ENCODE measurements at places on chromosomes 1 and 21.

DNA sequence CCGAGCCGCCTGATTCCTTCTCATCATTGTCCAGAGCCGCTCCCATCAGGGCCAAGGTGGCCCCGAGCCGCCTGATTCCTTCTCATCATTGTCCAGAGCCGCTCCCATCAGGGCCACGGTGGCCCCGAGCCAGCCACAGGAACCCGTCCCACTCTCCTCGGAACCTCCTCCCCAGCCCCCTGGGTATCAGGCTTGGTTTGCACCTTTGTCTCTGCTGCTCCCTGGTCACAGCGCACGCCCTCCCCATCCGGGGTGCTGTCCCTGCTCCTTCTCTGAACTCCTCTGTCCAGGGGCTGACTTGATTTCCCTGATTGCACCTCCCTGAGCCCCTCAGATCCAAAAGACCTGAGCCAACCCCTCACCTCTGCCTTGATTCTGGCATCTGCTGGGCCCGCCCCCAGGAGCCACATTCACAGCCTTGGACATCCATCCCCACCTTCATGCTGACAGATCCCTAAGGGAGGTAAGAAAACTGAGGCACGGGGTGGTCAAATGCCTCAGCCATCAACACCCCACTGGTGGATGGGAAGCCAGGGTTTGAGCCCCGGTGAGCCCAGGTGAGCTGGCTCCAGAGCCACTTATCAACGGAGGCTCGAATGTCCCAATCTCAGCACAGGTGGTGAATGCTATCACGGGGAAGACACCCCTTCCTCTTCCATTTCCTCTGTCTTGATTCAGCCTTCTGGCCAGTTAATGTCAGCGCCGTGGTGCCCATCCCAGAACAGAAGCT is 25.6 kb upstream of the COL18A1 start:
- no peak overlapping the region for H3K4me3 ChIP-seq
- no peaks in the 10 kb centered on the region for H3K36me3 ChIP-seq
- no peaks in the 10 kb centered on the region for H3K4me1 ChIP-seq
- H3K27ac ChIP-seq = no peak overlapping the region
- H3K27me3 ChIP-seq = no peaks in the 10 kb centered on the region

DNA sequence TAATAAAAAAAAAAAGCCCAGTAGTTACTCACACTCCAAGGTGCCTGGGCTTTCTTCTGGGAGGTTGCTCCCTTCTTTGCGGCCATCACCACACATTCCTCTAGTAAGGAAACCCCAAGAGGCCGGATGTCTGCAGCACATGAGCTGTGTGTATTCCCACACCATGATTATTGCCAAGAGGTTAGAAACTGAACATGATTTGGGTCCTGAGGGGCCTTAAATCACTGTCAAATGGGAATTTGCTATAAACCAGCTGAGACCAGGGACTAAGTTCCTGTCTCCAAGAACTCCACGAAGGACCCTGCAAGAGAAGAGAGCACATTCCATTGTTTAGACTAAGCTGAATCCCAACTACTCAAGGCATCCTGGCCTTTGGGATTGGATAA is 85.3 kb upstream of the SSX2IP start:
- DNase-seq = no peak
- H3K27ac ChIP-seq = no peak overlapping the region
- H3K27me3 ChIP-seq = no peaks in the 10 kb centered on the region

GRCh38 chr1:191371626-191372025 is 786.6 kb upstream of the RGS18 start:
- DNase-seq = no peak
- H3K36me3 ChIP-seq = no peaks in the 10 kb centered on the region
- no peak overlapping the region for H3K4me3 ChIP-seq
- no peaks in the 10 kb centered on the region for H3K27me3 ChIP-seq
- H3K4me1 ChIP-seq = no peaks in the 10 kb centered on the region
- H3K27ac ChIP-seq = no peak overlapping the region

DNA sequence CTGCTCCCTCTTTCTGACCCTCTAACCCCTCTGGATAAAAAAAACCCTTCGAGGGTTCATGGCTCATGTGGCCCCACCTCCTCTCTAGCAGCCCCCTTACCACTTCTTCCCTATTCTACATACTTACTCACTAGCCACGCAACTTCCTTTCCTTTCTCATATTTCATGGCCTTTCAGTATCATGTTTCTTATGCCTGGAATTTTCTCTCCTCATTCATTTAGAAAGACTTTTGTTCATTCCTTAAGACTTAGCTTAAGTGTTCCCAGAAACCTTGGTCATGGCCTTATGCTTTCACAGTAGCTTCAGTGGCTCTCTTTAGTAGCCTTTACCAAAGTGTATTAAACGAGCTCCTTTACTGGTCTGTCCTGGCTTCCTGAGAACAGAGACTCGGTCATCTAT is 6.1 kb downstream of the ACP6 start:
- no peak overlapping the region for H3K4me3 ChIP-seq
- peaks cover 12% of the 10 kb centered on the region for H3K4me1 ChIP-seq
- H3K27ac ChIP-seq = no peak overlapping the region
- H3K36me3 ChIP-seq = peaks cover 3% of the 10 kb centered on the region
- DNase-seq = no peak

- H3K27me3 ChIP-seq = no peaks in the 10 kb centered on the region
- H3K4me3 ChIP-seq = no peak overlapping the region
- H3K4me1 ChIP-seq = no peaks in the 10 kb centered on the region
- H3K27ac ChIP-seq = no peak overlapping the region
Observed at GRCh38 chr1:221809091-221810029, 67.5 kb upstream of the DUSP10 start.

DNA sequence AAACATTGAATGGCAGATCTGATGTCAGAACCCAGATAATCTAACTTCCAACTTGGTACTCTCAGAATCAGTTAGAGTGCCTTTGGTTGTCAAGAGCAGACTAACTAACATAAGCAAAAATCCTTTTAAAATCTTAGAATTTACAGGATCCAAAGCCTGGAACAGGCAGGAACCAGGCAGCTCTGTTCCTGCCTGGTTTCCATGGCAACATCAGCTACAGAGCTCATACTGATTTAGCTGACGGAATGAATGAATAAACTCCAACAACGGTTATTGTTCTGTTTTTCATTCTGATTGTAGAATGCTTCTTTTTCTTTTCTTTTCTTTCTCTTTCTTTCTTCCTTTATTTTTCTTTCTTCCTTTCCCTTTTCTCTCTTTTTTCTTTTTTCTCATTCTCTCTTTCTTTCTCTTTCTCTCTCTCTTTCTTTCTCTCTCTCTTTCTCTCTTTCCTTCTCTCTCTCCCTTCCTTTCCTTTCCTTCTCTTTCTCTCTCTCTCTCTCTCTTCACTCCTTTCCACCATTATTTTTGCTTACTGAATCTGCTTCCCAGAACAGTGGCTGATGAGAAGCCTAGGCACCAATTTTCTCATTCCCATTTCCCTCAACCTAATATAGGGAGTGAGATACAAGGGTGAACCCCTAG is 121.6 kb downstream of the RGS7 start:
- no peak for DNase-seq
- H3K4me3 ChIP-seq = no peak overlapping the region
- no peaks in the 10 kb centered on the region for H3K4me1 ChIP-seq

DNA sequence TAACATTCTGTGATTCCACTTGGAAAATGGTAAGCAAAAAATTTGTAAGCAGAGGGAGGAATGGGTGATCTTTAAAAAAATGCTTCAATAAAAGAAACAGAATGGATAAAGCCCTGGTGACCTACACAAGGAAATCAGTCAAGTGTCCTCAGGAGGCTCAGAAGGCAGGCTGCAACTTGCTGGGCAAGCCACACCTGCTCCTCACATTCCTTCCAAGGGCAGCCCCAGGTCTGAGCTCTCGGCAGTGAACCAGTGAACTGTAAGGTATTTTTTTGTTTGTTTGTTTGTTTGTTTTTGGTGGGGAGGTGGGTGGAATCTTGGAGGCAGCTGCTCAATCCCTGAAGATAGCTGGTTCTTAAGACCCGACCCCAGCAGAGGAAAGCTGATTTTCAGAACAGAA is 4.4 kb downstream of the TACSTD2 start:
- no peaks in the 10 kb centered on the region for H3K36me3 ChIP-seq
- H3K4me1 ChIP-seq = no peaks in the 10 kb centered on the region
- no peak for DNase-seq
- H3K27me3 ChIP-seq = peaks cover 93% of the 10 kb centered on the region
- no peak overlapping the region for H3K4me3 ChIP-seq

DNA sequence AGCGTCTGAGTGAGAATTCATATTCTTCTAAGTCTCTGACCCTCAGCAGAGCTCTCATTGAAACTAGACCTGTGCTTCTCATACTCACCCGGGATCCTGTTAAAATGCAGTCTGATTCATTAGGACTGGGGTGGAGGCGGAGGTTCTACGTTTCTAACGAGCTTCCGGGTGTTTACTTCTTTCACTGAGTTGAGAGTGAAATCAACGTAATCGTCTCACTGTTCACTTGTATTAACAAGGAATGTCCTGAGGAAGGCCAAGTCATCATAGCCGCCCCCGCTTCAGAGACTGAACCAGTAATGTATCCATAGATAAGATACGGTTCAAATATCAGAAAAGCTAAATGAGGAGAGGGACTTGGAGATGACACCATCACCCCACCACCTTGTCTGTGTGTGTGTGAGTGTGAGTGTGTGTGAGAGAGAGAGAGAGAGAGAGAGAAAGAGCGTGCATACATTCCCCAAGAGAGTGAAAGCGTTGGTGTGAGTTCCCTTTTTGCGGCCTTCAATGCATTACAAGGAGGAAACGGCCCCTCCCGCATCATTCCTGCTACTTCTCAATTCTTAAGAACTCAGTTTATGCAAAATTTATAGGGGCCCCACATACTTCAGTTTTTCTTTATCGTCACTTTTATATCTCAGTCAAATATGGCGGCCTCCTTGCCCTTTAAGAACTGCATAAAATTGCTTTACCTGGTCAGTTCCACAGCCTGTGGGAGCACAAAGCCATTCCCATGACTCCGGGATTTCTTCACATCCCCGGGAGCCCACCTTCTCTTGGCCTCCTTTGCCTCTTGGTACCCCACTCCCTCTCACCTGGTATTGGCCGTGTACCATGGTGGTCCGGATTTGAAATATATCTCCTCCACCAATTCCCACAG is 19.8 kb downstream of the KMO start:
- no peak overlapping the region for H3K4me3 ChIP-seq
- H3K27ac ChIP-seq = no peak overlapping the region
- DNase-seq = no peak
- no peaks in the 10 kb centered on the region for H3K27me3 ChIP-seq
- H3K4me1 ChIP-seq = no peaks in the 10 kb centered on the region

- no peaks in the 10 kb centered on the region for H3K36me3 ChIP-seq
- no peak overlapping the region for H3K4me3 ChIP-seq
- no peak for DNase-seq
- no peaks in the 10 kb centered on the region for H3K4me1 ChIP-seq
Observed at GRCh38 chr1:21537511-21537931, 28.3 kb downstream of the ALPL start.

- H3K36me3 ChIP-seq = no peaks in the 10 kb centered on the region
- no peaks in the 10 kb centered on the region for H3K4me1 ChIP-seq
- DNase-seq = no peak
- no peak overlapping the region for H3K4me3 ChIP-seq
- H3K27ac ChIP-seq = no peak overlapping the region
Observed at GRCh38 chr21:17085707-17086106, 427.1 kb upstream of the CXADR start.

- H3K4me3 ChIP-seq = no peak overlapping the region
- no peaks in the 10 kb centered on the region for H3K36me3 ChIP-seq
- H3K27me3 ChIP-seq = no peaks in the 10 kb centered on the region
- H3K4me1 ChIP-seq = peaks cover 9% of the 10 kb centered on the region
- no peak for DNase-seq
- no peak overlapping the region for H3K27ac ChIP-seq
Observed at GRCh38 chr21:31974454-31974985, 101.7 kb downstream of the HUNK start.

DNA sequence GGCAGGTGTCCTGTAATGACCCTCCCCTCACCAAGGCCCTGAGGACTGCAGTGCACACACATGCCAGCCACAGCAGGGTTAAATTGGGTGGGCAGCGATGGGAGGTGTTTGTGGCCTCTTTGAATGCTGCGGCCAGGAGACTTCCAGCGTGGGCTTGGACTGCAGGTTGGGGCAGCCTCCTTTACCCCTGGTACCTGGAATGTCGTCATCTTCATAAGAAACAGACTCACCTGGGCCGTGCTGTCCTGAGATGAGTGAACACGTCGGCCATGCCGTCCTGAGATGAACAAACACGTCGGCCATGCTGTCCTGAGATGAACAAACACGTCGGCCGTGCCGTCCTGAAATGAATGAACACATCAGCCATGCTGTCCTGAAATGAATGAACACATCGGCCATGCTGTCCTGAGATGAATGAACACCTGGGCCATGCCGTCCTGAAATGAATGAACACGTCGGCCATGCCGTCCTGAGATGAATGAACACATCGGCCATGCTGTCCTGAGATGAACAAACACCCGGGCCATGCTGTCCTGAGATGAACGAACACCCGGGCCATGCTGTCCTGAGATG is 50.1 kb upstream of the COL6A1 start:
- no peaks in the 10 kb centered on the region for H3K4me1 ChIP-seq
- no peaks in the 10 kb centered on the region for H3K36me3 ChIP-seq
- no peak overlapping the region for H3K27ac ChIP-seq
- no peak for DNase-seq
- no peaks in the 10 kb centered on the region for H3K27me3 ChIP-seq

- no peaks in the 10 kb centered on the region for H3K27me3 ChIP-seq
- no peak overlapping the region for H3K4me3 ChIP-seq
Observed at GRCh38 chr21:36554411-36555157, 74.7 kb upstream of the CLDN14 start.

DNA sequence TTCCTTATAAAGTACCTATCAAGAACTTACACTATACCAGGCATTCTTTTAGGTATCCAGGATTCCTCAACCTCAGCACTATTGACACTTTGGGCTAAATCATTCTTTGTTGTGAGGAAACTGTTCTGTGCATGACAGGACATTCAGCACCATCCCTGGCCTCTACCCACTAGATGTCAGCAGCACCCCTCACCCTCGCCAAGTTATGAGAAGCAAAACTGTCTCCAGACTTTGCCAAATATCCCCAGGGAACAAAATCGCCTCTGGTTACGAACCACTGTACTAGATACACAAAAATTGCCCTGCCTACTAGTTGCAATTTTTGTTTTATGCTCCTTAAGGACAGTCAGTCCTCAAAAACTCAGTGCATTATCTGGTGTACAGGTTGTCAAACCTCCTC is 35.7 kb downstream of the PALMD start:
- H3K4me1 ChIP-seq = no peaks in the 10 kb centered on the region
- no peaks in the 10 kb centered on the region for H3K36me3 ChIP-seq
- no peaks in the 10 kb centered on the region for H3K27me3 ChIP-seq

DNA sequence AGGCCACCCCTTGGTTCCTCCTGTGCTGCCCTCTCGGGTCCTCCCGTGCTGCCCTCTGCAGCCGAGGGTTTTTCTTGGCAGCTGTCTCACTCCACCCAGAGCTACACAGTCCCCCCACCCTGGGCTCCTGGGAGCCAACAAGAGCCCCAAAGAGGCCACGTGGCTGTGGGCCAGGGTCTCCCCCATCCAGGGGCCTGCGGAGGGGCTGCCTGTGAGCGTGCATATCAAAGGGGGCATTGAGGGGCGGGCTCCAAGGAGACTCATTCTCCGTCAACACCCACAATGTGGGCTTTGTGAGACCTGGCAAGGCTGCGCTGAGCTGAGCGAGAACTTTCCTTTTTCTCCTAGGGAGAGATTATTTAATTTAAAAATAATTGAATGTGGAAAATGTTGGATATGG is 108.7 kb upstream of the ARHGEF16 start:
- no peaks in the 10 kb centered on the region for H3K27me3 ChIP-seq
- no peak overlapping the region for H3K4me3 ChIP-seq
- H3K4me1 ChIP-seq = peaks cover 48% of the 10 kb centered on the region
- H3K27ac ChIP-seq = peak overlapping the region; percentile 25
- no peaks in the 10 kb centered on the region for H3K36me3 ChIP-seq
